ENCODE measurements at places on chromosomes 2 and 18.

GRCh38 chr2:176454893-176455815, 185.9 kb downstream of the MTX2 start:
- DNase-seq: peak; percentile 71

DNA sequence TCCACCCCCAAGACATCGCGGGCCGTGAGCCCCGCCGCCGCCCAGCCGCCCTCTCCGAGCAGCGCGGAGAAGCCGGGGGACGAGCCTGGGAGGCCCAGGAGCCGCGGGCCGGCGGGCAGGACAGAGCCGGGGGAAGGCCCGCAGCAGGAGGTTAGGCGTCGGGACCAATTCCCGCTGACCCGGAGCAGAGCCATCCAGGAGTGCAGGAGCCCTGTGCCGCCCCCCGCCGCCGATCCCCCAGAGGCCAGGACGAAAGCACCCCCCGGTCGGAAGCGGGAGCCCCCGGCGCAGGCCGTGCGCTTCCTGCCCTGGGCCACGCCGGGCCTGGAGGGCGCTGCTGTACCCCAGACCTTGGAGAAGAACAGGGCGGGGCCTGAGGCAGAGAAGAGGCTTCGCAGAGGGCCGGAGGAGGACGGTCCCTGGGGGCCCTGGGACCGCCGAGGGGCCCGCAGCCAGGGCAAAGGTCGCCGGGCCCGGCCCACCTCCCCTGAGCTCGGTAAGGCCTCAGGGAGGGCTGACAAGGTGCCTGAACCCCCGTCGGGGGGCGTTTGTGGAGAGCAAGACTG, 14.2 kb downstream of the SPEG start:
- no peak for DNase-seq

DNA sequence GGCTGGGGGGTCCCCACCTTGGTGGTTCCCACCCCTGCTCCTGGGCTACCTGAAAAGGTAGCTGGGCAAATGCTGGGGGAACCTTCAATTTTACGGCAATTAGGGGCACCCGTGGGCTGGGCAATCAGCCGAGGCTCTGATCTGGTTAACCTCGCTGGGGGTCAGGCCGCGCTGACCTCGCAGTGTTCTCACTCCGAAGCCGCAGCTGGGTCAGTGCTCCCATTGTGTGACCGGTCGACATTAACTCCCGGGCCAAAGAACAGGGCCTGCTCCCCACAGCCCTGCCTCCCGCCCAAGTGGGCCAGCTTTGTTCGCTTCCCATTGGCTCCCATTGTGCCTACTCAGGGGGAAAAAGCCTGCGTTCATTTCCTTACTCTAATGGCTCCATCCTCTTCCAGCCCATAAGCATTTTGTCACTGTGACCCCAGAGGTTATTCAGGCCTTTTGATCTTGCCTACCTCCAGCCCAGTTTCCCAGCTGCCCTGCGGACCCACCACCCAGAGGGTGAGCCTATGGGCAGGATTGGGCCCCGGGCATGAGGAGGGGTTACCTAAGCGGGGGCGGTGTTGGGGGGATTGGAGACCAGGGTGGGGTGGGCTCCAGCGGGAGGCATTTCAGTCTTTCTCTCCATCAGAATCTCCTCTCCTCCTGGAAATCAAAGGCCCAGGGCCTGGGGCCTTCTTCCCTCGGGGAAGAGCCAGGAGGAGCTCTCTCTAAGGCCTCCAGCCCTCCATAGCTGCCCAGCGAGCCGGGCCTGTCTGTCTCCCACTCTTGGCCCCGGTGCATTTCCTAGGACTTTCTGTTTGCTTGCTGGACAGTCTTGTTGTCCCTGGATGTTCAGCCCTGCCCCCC, 90.1 kb downstream of the MYCN start:
- DNase-seq: no peak

- DNase-seq: no peak
Measured at GRCh38 chr2:9358846-9359245, 64.5 kb downstream of the ITGB1BP1 start.

GRCh38 chr18:58580078-58580477, 48.8 kb downstream of the ALPK2 start:
- no peak for DNase-seq

DNA sequence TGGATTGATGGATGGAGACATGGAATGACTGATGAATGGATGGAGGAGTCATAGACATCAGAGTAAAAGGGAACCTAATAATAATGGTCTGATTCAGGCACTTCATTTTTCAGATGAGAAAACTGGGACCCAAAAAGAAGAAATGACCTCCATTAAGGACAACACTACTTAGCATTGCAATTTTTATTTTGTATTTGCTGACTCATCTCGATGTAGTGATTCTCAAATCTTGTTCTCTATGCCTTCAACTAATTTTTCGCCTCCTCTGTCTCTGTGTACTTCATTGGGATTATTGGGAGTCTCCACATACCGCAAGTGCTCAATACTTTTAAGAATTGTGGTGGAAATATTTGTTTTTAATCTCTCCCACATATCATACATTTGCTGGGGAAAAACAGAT, 446.2 kb upstream of the FSHR start:
- no peak for DNase-seq

DNA sequence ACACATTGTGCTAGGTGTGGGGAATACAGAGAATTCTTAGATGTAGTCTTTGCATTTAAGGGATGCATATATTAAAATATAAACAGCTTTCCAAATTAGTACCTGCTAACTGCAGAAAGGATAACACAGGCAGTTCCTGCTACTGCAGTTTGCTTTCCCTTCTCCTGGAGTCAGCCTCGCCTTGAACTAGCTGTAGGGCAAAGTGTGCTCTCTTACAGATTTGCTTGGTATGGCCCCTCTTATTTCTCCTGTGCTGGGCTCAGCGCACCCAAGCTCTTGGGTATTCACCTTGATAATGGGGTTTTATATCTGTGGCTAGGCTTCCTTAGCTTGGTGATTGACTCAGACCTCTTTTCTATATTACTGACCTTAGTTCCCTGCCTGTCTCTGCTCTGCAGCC, 108.4 kb upstream of the PNPT1 start:
- DNase-seq: no peak

Data from HEK293T (cell line).